ENCODE measurements at places on chromosomes 13 and 19.
A peak's percentile ranks its signal among the peaks of the same experiment; 100 is the strongest.

GRCh38 chr13:113557013-113557412 is 27.5 kb upstream of the TFDP1 start:
- no peak for DNase-seq

- DNase-seq = no peak
Measured at GRCh38 chr19:6979399-6979798, 41.8 kb downstream of the MBD3L2B start.

DNA sequence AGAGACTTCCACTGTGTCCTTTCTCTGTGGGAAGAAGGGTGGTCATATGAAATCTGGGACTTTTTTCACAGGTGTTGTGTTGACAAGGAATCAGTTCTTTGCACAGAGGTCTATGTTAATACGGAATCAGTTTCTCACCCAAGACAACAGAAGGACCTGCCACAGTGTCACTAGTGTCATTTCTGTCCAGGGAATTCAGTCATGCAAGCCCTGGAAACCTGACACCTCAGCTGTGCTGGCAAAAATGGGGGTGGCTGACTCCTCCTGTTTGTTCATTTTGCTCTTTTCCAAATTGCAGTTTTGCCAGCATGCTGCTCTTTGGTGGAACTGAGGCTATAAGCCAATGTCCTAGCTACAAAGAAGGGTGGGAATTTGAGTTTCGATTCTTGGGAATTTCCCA is 49.8 kb upstream of the ESD start:
- DNase-seq = no peak

GRCh38 chr13:37657956-37658355 is 59.4 kb upstream of the POSTN start:
- no peak for DNase-seq

GRCh38 chr19:8600816-8601215 is 9.7 kb downstream of the ADAMTS10 start:
- DNase-seq = no peak

DNA sequence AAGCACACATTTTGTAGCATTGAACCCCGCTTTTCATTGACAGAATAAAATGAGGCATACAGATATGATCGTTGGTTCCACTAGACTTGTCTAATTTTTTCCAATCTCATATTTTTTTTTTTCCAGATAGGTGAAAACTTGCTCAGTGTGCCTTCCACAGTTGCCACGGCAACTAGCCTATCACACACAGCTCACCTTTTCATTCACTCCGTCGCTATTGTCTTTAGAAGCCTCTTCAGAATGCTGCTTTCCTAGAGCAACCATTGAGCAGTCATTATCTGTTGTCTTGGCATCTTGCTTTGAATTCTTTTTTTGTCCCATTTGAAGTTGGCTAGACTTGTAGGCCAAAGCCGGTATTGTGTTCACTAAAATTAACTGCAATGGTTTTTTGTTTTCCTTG is 37.7 kb upstream of the ESD start:
- DNase-seq = no peak

GRCh38 chr13:40546047-40546446 is 120.4 kb downstream of the FOXO1 start:
- DNase-seq = no peak

DNA sequence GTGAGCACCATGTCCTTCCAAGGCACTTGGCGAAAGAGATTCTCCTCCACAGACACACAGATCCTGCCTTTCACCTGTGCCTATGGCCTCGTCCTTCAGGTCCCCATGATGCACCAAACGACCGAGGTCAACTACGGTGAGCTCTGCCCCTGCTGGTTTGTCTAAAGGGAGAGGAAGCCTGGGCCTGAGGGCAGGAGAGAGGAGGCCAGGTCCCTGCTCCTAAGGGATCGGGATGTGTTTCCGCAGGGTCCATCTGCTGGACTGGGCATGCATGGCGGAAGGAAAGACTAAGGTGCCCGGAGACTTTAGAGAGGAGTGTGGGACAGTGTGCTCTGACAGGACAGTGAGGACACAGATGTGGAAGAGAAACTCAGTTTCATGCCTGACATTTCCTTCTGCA is 7.6 kb downstream of the SERPINE3 start:
- DNase-seq = no peak

GRCh38 chr19:13154241-13154778 is 4.1 kb downstream of the IER2 start:
- no peak for DNase-seq

GRCh38 chr19:45071969-45072790 is 4.1 kb downstream of the ZNF296 start:
- no peak for DNase-seq

DNA sequence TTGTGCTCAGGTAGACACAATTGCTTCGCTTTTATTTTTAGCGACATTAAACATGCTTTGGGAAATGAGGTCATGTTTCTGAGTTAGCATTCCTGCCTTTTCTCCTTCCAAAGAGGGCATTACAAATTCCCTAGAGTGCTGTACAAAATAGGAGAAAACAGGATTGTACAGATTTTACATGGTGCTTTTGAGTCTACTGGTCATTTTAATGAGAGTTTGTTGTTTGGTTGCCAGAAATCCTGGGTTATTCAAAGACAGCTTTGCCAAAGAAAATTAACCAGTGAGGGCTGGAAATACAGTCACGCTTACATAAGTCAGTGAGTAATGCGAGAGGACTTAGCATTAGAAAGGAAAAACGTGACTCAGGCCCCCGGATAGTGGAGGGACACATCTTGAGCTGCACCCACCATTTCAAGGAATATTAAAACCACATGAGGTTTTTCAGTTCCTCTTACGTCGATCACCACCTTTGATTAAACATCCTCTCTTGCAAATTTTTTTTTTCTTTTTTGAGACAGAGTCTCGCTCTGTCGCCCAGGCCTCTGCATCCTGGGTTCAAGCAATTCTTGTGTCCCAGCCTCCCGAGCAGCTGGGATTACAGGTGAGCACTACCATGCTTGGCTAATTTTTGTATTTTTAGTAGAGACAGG is 55.4 kb downstream of the SACS start:
- peak; percentile 52 for DNase-seq

DNA sequence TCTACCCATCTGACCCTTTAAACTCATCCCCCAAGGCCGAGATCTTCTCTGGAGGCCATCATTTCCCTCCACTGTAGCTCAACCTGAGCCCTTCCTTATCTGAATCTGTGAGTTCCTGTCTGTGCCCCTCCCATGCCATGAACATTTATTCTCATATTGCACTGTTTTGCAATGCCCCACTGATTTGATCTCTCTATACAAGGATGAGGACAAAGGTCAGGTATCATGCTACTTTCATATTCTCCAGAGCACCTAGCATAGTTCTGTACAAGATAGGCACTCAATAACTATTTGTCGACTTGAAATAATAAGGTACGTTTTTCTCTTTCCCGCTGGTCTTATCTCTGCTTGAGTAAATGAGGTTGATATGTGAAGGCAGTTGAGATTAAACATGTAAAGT is 135.5 kb downstream of the KLF5 start:
- no peak for DNase-seq

DNA sequence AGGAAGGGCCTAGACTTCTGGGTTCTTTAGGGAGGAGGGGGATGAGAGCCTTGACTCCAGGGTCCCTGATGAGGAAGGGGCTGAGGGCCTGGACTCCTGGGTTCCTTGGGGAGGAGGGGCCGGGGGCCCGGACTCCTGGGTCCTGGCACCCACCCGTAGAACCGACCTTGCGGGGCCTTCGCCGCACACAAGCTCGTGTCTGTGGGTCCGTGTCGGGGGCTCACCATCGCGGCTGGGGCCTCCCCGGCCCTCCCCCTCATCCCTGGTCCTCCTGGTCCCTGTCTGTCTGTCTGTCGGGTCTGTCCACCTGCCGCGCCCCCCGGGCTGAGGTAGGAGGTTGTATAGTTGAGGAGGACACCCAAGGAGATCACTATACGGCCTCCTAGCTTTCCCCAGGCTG is 662 bp upstream of the SPACA6 start:
- no peak for DNase-seq

DNA sequence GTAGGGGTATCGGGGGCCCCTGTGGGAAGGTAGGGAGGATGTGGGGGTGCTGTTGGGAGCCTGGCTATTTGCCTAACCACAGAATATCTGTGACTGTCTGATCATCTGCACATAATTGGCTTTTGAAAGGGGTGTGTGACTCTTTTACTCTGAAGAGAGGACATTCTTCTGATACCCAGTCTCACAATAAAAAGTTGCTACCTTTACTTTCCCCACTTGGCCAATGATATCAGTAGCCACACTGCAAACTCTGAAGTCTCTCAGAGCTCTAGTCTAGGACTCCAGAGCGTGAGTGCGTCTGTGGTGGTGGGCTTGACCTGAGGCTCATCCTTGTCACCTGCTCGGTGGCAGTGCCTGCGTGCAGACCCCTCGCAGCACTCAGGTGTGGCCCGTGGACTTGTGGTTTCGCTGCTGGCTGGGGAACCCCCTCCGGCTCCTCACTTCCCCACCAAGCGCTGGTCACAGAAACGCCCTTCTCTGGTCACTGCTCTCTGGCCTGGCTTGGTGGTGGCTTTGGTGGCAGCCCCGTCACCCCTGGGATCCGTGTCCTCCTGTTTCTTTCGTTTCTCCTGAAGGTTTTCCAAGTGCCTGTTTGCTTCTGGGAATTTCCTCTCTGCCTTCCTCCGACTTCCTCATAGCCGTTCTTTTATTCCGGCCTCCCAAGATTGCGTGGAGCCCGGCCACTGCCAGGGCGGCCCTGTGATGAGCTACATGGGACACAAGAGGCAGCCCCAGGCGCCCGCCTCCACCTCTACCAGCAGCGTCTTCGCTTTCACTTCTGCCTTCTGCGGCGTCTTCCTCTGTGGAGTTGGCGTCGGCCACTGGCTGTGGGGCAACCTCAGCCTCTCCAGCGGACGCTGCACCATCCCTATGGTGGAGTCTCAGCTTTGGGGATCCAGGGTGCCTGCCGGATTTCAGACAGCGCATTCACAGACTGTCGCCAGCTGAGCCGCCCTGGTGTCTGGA is 78.0 kb downstream of the ATP11A start:
- DNase-seq = no peak

- DNase-seq = no peak
Measured at GRCh38 chr13:51270623-51271415, 48.6 kb downstream of the FAM124A start.

GRCh38 chr13:23201870-23202269 is 21.1 kb downstream of the SGCG start:
- DNase-seq = no peak

- no peak for DNase-seq
Measured at GRCh38 chr13:40679480-40679985, 13.1 kb upstream of the FOXO1 start.

GRCh38 chr19:1313695-1314613 is 28.3 kb downstream of the EFNA2 start:
- no peak for DNase-seq

DNA sequence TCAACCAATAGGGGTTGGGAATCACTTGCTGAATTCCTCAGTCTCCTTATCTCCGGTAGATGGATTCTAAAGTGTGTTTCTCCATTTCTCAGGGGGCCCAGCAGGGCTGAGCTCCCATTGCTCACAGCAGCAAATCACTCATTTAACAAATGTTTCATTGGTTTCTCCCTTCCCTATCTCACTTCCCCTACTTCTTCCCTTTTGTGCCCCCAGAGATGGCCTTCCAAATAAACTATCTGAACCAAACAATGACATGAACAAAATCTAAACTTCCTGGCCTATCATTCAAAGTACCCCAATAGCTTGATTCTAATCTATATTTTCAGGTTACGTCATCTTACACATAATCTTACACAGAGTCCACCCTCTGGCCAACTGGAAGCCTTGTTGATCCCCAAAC is 60.4 kb downstream of the DLEU7 start:
- no peak for DNase-seq

- DNase-seq = no peak
Measured at GRCh38 chr13:83876546-83876945, 5.7 kb downstream of the SLITRK1 start.

DNA sequence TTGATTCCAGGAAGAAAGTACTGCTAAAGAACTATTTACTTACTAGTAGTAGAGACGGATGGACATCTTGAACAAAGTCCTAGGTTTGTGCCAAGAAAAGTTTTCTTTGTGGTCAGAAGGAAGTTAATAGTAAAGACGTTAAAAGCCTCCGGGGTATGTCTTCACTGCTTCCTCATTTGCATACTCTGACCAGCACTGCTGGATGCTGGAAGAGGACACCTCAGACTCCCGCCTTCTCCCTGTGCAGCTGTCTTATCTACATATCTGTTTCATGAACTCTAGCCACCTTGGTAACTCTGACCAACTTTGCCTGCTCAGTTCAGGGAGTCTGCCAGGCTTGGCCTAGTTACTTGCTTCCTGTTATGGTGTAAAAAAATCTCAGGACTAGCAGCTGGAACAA is 1109.1 kb upstream of the MIR17HG start:
- no peak for DNase-seq

GRCh38 chr13:94702181-94703041 is 9.9 kb downstream of the SOX21 start:
- DNase-seq = no peak

GRCh38 chr19:37941782-37942515 is 34.9 kb downstream of the SIPA1L3 start:
- no peak for DNase-seq

DNA sequence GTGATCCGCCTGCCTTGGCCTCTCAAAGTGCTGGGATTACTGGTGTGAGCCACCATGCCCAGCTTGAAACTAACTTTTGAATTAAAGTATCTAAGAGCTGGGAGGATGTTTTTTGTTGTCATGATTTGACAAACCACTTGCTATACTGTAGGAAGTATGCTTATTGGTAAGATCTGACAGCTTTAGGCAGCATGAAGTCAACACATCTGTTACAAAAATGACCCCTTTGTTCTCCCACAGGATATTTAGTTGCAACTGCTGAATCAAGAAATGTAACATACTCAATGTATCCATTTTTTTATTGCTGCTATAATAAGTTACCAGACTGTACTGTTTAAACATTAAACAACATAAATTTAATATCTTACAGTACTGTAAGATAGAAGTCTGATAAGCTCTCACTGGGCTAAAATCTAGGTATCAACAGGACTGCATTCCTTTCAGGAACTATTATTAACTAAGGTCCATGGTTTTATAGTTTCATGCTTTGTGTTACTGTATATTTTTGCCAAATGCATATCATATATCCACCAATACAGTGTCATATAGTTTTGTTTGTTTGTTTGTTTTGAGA is 22.8 kb upstream of the LRP3 start:
- no peak for DNase-seq

- DNase-seq = no peak
Measured at GRCh38 chr13:34038541-34039068, 220.7 kb downstream of the RFC3 start.

- DNase-seq = no peak
Measured at GRCh38 chr19:3061182-3062161, 823 bp downstream of the TLE5 start.

DNA sequence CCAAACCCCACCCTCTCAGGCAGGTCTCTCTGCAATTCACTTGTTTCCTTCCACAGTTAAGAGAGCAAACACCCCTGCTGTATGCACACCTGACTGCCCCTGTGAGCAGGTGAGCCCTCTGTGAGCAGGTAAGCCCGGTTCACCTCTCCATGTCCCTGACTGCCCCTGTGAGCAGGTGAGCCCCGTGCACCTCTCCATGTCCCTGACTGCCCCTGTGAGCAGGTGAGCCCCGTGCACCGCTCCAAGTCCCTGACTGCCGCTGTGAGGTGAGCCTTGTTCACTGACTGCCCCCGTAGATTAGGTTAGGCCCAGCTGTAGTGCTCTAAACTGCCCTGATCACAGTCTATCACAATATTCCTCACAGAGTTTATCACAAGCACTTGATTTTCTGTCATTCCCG is 29.2 kb downstream of the TMTC4 start:
- no peak for DNase-seq

- no peak for DNase-seq
Measured at GRCh38 chr19:30036154-30037129, 94.4 kb downstream of the URI1 start.
